AG20443 (cell line): ENCODE measurements at places on chromosomes 6 and 20.

DNA sequence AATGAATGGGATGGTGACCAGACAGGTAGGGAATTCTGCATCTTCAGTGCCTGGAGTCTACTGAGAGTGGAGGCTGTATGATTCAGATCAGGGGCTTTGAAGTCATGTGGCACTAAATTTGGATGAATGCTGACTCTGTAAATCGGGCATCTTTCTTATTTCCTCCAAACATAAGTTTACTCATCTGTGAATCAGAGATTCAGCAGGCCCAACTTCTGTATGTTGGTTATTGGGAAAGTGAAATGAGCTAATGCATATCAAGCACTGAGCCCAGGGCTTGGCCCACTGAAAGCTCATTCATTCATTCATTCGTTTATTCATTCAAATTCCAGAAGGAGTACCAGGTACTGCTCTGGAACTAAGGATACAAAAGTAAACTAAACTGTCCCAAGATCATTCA is 192.3 kb upstream of the RIN2 start:
- no peak for DNase-seq

GRCh38 chr6:134766497-134766896 is 183.4 kb downstream of the ALDH8A1 start:
- DNase-seq: no peak

GRCh38 chr20:57573242-57573641 is 12.3 kb downstream of the PCK1 start:
- DNase-seq: no peak

GRCh38 chr6:113994934-113995342 is 24.0 kb upstream of the HDAC2 start:
- DNase-seq: peak; percentile 85

- DNase-seq: no peak
Observed at GRCh38 chr6:11467364-11467763, 70.2 kb upstream of the TMEM170B start.

DNA sequence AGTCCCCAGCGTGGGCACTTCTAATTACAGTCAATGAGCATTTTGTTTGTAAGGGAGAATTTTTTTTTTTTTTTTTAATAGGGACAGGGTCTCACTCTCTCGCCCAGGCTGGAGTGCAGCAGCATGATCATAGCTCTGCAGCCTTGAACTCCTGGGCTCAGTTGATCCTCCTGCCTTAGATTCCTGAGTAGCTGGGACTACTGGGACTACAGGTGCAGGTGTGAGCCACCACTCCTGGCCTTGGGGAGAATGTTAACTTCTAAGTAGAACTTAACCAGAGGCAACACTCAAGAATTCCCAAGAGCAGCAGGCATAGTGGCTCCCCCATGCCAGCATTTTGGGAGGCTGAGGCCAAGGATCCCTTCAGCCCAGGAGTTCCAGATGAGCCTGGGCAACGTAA is 52.9 kb upstream of the ZNF217 start:
- no peak for DNase-seq

DNA sequence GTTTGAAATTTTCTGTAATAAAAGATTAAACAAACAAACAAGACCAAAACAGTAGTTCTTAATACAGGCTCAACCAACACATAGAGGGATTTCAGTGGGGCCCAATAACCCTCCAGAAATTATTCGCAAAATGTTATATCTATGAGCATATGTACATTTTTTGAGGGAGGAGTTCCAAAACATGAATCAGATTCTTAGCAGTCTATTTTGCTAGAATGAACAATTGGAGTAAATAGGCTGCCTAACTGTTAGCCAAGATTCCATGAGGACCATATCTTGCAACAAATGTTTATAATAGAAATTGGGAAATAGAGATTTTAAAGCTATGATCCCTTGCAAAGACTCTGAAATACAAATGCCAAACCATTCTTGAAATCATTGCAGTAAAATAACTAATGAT is 186.3 kb downstream of the AKAP7 start:
- no peak for DNase-seq

DNA sequence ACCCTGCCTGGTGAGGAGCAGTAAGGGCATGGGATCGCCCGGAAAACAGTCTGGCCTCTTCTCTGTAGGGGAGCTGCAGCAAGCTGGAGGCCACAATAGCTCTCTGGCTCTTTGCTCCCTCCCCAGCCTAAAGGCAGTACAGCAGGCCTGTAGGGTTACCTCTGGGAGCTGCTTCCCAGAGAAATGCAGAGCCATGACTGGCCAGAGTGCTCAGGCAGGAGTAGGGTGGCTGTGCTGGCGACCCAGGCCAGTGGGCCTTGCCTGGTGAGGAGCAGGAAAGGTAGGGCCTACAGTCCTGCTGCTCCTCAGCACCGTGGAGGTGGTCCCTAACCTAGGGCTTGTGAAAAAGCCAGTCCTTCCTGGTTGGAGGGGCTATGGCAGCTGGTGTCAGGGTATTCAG is 129.9 kb upstream of the CHD6 start:
- no peak for DNase-seq

DNA sequence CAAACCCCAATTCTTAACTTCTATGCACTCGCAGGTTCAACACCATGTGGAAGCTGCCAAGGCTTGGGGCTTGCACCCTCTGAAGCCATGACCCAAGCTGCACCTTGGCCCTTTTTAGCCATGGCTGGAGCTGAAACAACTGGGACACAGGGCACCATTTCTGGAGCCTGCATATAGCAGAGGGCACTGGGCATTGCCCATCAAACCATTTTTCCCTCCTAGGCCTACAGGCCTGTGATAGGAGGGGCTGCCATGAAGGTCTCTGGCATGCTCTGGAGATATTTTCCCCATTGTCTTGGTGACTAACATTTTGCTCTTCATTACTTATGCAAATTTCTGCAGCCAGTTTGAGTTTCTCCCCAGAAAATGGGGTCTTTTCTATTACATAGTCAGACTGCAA is 484.7 kb downstream of the EPHA7 start:
- DNase-seq: no peak

DNA sequence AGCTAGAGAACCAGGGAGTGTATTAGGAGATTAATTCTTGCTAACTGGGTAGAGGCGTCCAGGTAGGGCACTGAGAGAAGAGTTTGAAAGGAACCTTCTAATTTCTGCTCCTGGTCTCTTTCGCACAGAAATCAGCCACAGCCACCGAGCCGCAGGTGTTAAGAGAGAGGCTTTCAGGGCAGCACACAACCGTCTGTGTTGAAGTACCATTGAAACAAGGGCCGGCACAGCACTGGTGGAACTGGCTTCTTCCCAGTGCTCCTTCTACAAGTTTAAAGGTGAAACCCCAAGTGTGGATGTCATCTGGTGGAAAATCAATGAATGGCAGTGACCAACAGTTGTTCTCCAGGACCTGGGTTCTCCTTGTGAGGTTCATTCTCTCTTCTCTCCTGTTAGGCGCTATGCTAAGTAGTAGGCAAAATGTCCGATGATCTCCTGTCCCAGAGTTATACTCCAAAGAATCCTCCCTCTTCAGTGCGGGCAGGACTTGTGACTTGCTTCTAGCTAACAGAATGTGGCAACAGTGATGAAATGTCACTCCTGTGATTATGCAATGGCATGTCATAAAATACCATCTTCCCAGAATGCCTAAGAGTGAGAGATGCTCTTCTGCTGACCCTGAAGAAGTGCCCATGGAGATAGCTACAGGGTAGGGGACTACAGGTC is 15.0 kb upstream of the RIN2 start:
- DNase-seq: no peak

- no peak for DNase-seq
Observed at GRCh38 chr6:94511502-94512088, 1065.7 kb upstream of the MANEA start.

DNA sequence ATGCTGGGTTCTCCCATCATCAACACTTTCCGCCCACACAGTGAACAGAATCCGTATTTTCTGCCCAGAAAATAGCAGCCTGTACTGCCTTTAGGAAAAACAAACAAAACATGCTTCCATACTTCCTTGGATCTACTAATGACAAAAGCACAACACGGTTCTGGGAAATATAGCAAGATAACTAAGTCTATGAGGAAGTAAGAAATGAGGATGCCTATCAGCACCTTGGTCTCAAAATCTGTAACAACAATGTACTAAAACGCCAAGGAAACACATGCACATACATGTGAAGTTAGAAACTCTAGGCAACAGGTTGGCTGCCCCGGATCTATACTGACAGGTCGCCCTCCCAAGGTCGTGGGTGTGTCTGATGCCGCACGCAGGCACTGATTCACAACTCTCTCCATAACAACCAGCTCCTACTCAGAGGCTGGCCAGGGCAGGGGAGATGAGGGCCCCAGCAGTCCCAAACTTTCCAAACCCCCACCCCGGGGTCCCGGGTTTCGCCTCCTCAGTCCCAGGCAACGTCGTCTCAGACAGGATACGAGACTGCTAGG is 710 bp downstream of the BTBD9 start:
- peak; percentile 73 for DNase-seq

DNA sequence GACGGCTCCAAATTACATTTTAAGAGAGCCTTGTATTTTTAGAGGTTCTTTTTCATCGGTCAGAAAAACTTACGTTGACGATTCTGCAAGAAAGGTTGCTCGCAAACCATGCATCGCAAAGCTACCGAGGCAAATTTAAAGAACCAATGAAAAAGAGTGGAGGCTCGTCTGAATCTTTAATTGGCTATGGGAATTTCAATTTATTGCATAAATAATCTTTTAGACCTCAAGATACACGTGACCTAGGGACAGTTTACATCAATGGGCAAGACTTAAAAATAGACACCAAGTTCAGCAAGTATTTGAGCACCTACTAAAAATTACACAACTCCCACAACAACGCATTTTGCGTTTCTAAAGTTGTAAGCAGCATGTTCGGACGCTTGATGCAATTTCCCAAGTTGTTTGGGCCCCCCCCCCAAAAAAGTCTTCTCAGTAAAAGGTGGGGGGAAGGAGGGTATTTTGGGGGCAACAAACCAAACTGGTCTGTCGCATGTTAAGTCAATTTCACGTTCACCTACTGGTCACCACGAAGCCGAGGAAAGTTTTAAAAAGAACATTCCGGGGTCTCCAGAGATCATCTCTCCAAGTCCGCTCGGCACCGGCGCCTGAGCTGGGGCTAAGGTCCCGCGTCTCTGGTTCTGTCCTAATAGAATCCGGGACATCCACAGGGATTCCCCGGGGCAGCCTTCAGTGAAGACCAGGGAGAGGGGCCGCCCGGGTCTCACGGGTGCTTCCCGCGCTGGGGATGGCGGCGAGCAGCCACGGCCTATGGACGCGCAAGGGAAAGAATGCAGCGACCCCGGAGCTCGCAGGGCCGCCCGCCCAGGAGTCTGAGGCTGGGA is 851 bp downstream of the SNX5 start:
- peak; percentile 19 for DNase-seq

DNA sequence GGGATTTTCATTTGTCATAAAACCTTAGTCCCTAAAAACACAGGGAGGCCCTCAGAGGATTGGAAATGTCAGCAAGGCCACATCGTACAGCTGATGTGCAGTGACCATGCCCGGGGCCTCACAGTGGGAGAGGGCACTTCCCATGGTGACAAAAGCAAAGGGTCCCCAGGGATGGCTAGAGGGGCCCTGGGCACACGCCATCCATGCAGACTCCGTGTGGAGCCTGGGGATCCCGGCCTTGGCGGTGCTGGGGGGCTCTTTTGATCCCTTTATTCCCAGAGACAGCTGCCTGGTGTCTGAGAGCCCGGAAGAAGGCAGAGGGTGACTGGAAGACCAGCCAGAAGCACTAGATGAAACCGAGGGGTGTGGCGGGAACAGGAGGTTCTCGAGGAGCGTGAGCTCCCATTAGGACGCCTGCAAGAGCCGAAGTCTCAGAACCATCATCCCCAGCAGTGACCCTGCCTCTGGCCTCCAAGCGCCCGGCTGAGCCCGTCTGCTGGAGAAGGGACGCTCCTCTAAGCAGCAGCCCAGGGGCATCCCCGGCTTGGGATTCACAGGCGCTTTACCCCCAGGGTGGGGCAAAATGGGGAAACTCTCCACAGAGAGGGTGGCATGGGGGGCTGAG is 49.1 kb upstream of the FRMD1 start:
- no peak for DNase-seq

DNA sequence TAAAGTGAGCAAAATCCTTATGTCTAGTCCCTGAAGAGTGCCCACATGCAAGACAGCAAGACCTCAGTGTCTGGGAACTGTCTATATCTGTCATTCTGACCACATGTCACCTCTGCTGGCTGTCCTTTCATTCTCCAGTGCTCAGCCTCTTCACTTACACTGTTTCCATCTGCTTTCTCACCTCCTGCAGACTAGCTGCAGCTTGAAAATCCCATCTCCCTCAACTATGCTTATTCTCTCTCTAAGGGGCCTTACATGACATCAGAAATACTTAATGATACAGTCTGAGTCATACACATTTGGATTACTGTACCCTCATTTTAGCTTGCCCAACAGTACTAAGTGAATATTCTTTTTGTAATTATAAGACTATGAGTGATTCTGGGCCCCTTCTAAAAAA is 587.8 kb downstream of the EPM2A start:
- no peak for DNase-seq

- no peak for DNase-seq
Observed at GRCh38 chr6:13813026-13813425, 1.3 kb downstream of the MCUR1 start.

- DNase-seq: no peak
Observed at GRCh38 chr6:31576897-31577578, 1.7 kb downstream of the TNF start.

- DNase-seq: no peak
Observed at GRCh38 chr6:147958683-147959082, 384.0 kb upstream of the SASH1 start.

- DNase-seq: peak; percentile 80
Observed at GRCh38 chr20:37902504-37903313, at the start of gene VSTM2L. Gene VSTM2L, plus strand, starts transcription at chr20:37903127. Its CDS starts 224 bp downstream, at chr20:37903351.

DNA sequence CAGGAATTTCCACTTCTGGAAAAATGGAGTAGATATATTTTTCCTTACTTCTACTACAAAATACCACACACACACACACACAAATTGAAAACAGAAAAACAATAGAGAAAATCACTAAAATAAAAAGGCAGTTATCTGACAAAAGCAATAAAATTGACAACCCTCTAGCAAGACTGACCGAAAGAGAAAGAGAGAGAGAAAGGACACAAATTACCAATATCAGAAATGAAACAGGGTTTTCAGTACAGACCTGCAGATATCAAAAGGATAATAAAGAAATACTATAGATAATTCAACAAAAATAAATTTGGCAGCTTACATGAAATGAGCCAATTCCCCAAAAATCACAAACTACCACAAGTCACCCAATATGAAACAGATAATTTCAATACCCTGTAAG is 104.7 kb downstream of the OPRM1 start:
- DNase-seq: no peak

- DNase-seq: no peak
Observed at GRCh38 chr20:3885715-3886114, 3.5 kb upstream of the PANK2 start.

- DNase-seq: no peak
Observed at GRCh38 chr6:116011520-116011919, 49.2 kb downstream of the FRK start.
